SIG-M5 (cell line): ENCODE measurements at places on chromosomes 7 and 10.

DNA sequence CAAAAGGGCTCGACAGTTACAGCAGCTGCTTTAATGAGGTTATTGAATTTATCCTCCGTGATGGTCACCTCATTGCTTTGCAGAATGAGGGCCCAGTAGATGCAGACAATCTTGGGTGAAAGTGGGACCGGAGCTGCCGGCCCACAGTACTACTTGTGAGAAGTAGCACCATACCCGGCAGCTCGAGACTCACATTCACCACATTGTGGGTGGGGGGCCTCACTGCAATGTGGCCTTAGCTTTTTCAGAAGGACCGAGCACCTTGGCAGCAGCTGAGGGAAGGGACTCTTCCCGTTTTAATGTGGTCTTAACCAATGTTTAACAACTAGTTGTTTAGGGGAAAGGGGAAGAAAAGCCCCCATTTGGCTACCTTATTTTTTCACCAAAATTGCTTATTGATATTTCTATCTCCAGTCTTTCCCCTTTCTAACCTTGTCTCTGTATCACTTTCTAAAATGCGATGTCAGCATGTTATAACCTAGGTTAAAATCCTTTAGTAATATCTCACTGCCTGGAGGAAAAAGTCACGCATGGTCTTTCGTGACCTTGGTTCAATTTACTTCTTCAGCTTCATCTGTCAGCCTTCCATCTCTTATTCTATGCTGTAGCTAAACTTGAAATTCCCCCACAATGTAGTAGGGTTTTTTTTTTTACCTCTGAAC lies 87.4 kb upstream of the PHYHIPL start:
- DNase-seq: no peak

DNA sequence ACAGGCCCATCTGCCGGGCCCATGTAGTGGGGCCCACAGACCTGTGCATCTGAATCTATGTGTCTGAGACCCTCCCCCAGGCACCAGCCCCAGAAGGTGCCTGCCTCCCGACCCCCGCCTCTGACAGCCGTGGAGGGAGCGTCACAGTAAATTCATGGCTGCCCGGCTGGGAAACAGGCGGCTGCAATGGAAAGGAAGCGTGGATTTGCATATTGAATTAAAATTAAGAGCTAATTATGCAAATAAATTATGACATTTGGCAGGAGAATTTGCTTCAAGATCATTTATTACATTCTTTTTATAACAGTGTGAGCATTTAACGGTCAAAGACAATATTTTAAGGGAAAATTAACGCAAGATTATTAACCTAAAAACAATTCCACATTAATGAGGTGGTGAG lies 92.3 kb downstream of the HIF1AN start:
- DNase-seq: no peak

- DNase-seq: no peak
Measured at GRCh38 chr7:141477865-141478264, 73.3 kb upstream of the AGK start.

GRCh38 chr7:129258649-129259389 lies 34.0 kb downstream of the AHCYL2 start:
- no peak for DNase-seq

DNA sequence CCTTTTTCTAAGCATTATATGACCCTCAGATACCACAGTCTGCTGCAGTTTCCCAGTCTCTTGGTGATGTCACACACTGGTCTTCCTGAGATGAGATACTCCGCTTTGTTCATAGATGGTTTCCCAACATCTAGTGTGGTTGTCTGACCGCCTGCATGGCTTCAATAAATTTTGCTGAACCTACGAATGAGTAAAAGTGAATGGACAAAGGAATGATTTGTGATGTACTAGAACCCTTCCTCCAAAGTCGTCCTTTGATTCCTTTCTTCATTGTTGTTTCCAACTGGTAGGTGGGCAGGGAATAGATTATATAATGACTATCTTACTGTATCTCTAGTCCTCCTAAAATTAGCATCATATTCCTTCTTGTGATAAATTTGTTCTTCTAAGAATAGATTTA lies 82.5 kb downstream of the SLC35B4 start:
- DNase-seq: no peak

DNA sequence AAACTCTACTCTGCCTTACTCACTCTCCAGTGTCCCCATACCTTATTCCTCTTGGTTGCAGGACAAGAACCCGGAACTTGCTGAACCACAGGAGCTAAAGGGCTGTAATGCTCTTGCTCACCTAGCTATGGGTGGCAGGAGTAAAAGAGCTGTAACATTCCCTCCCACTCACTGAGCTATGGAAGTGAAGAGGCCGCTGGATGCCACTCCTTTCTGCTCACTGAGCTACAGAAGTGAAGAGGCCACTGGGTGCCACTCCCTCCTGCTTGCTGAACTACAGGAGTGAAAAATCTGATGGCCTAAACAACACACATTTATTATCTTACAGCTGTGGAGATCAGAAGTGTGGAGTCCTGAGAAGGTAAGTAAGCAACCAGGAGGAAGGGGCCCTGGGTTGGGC lies 17.5 kb downstream of the MRPS24 start:
- DNase-seq: no peak

- DNase-seq: no peak
Measured at GRCh38 chr10:114272696-114273095, 33.6 kb downstream of the VWA2 start.

DNA sequence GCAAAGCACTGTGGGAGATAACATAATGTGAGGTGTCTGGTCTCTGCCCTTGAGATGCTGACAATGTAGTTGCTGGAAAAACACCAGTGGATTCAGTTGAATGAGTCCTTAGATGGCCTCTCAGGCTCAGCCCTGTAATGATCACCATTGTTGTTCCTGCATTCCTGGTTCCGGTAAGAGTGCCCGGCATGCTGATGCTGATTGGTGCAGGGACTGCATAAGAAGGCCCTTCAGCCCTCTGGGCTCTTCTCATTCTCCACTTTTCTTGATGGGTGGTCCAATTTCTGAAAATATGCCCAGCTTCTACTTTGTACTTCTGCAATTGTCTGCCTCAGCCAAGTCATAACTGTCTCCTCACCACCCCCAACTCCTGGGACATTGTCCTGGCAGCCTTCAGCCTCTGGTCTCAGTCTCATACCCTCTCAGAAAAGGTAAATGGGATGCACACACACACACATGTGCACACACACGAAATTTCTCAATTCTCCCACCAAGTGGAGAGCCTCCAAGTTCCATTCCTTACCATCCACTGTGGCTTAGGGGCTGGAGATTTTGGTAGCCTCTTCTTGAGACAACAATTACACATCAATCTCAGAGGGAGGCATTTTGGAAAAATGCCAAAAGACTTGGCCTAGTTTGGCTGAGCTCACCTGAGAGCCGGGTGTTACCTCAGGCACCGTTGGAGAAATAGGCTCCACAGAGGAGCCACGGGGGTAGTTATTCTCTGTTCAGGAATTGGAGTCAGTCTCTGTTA lies 314.9 kb downstream of the RPS24 start:
- DNase-seq: no peak

DNA sequence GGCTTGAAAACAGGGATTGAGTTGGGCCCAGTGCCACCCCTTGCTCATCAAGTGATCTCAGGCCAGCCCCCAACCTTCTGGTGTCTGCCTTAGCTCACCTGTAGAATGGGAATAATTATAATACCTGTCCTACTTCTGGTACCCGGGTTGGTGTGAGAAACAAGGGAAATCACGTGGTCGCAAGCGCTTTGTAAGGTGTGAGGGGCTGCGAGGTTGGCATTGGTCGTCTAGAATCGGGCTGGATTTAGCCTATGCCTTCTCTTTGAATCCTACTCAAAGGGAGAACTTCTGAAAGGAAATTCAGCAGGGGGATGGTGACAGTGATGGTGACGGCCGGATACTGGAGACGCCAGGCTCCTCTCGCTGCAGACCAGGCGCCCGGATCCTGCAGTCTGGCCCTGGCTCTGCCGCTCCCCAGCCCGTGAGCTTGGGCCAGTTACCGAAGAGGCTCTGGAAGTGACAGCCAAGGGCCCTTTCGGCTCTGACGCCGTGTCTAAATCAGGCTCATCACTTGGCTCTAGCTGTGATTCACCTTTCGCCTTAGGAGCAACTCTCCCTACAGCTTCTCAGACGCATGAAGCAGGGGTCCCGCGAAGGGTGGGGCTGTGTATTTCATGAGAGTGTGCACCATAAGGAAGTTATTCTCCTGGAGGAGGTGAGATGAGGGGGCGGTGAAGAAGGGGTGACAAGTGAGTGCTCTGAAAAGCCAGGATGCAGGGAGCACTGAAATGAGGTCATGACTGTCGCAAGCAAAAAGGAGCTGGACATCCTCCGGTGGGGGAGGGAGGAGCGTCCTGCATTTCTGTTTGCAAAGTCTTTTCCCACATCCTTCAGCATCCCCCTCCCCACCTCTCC lies 4.0 kb upstream of the CREB5 start:
- DNase-seq: no peak

- no peak for DNase-seq
Measured at GRCh38 chr10:70513848-70514309, 35.3 kb downstream of the PALD1 start.

GRCh38 chr10:96718304-96718990 lies 1.9 kb downstream of the PIK3AP1 start:
- no peak for DNase-seq

DNA sequence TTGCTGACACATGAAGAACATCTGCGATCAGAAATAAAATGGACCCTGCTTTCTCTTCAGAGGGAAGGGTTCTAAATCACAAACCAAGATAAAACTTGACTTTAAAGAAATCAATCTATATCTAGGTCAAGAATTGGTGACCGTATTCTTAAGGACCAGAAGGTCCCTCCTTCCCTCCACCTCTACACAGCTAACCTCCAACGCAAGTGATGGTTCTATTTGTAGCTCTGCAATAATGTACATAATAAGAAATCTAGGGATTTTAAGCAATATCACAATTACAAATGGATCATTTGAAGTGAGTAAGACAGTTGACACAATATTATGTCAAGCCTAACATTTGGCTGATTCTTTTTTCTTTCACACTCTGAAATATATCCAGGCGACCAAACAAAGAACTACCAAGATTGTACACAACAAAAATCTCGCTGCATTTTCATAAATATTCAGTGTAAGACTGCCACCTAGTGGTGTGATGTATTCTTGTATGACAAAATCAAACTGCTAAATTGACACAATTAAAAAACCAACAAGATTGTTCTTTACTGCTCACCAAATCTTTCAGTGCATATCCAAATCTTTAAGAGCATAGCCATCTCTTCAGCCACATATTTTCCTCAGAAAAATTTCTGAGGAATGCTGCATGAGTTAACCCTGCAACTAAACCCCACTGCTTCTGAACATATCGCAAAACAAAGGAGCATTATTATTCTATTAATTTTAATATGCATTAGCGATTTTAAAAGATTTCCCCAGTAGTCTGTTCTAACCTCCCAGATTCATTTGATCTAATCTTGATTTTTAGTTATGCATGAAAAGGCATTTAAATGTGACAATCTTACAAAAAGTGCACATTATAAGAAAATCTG lies 44.5 kb downstream of the ICA1 start:
- no peak for DNase-seq

DNA sequence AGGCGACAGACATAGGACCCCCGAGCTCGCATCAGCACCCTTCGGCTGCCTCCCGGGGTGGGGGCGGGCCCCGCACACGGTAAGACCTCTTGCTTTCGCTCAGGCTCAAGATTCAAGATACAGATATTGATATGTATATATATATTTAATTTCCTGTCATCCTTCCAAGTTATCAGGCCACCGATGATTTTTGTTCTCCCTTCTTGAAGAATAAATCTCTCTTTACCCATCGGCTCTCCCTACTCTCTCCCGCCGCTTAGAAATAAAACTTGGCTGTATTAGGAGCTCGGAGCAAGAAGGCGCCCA lies 603 bp downstream of the ADRA2A start:
- no peak for DNase-seq

- DNase-seq: no peak
Measured at GRCh38 chr10:88154596-88155250, 291.3 kb downstream of the PTEN start.

DNA sequence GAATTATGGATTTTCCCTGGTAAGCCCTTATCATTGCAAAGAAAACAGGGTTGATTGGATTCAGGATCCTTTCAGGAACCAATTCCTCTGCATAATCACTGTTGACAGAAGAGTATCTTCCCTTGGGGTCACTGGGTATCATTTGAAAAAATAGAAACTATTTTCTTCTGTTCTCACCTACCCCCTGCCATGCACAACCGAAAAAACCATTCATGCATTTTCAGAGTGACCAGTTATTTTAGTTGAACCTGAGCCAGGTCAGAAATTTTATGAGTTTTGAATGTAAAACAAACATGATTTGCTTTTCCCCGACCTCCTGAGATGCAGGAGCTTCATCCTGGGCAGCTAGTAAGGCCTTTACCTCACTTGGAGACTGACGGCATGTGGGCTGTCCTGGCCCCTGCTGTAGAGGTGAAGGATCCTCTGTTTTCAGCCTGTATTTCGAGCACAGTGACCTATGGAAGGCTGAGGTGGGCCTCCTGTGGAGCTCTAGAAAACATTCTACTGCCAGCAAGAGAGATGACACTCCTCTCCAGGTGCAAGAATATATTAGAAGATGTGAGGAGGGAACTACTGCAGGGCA lies 30.1 kb downstream of the TMEM178B start:
- no peak for DNase-seq

DNA sequence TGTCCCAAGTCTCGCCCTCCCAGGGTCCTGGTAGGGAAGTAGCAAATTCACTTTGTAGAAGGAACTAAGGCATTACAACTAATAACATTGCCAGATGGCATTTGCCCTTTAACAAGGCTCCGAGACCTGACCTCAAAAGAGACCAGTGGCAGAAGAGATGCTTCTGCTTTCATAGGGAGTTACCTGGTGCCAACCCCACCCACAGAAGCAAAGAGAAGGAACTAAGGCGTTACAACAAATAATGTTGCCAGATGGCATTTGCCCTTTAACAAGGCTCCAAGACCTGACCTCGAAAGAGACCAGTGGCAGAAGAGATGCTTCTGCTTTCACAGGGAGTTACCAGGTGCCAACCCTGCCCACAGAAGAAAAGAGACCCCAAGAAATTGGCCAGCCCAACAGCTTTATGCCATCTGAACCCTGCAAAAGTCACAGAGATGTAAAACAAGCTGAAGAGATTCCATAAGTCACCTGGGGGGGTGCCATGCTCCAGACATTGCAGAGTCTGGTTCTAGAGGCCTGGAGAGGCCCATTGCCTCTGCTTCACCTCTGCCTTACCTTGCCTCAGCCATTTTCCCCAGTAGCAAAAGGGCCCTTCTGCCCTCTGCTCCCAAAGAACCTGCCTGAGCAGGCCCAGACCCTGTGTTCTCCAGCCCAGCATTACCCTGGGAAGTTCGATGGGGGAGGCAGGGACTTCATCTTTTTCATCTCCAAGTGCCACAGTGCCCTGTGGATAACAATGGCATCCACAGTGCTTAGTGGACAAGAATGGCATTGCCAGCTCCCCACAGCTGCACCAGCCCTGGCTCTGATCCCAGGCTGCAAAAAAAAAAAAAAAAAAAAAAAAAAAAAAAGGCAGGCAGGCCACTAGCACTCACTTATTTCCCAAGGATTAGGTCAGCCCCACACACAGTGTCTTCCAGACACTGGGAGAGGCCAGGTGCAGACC lies 179.5 kb upstream of the PLXNA4 start:
- no peak for DNase-seq

GRCh38 chr7:16266877-16267276 lies 154.5 kb downstream of the CRPPA start:
- DNase-seq: no peak
